Glomerular endothelial cell (primary cell): ENCODE measurements at places on chromosomes 5 and 9.
A peak's percentile ranks its signal among the peaks of the same experiment; 100 is the strongest.

GRCh38 chr5:146877178-146877681 is 1.3 kb downstream of the PPP2R2B start:
- no peak for DNase-seq

DNA sequence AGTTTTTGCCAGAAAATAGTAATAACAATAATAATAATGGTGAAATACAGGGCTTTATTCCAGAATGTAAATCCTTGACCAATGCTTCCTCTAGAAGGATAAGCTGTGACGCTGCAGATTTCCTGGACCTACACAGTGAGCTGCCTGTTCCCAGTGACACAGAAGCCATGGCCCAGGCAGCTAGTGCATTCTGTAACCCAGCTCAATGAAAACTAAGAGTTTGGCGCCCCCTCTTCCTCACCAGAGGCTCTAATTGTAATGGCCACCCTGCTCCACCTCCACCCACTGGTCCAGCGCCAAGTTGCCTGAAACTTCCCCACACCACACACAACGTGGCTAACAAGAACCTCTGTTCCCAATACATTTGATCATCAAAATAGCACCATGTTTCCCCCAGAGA is 248.1 kb downstream of the CETN3 start:
- peak; percentile 27 for DNase-seq

GRCh38 chr5:66582499-66583165 is 13.6 kb upstream of the MAST4 start:
- DNase-seq = no peak

DNA sequence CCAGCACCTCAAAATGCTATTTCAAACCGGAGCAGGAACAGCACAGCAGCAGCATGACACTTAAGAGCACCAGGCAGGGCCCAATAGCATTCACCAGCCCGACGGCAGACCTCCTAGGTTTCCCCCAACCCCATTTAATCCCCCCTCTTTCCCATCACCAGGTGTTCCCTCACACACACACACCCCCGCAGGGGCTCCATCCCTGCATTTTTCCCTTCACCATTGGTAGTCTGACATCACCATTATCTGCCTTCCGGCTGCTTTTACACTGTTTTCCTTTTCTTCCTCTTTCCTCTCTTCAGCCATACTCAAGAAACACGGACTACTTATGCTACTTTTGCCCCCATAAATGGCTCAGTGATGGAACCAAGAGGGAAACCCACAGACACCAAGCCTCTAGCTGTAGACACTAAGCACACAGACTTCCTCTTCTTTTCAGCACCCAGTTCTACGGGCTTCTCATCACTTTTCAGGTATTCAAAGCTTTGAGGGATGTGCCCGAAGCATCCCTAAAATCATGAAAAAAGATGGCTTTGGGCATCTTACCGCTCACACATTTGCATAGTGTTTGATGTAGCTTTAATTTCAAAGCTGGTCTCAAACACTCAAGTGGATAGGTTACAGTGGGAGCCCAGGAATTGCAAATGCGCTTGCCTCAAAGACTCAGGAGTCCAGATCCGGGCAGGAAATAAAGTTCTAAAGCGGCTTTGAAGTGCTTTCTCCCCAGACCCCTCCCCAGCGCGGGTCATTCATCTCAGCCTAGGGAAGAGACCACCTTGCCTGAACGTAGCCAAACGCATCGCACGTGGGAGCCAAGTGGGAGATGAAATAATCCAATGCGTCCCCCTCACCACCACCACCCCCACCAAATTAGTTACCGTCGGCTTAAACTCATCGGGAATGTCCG is 141.5 kb downstream of the TSSK1B start:
- no peak for DNase-seq

DNA sequence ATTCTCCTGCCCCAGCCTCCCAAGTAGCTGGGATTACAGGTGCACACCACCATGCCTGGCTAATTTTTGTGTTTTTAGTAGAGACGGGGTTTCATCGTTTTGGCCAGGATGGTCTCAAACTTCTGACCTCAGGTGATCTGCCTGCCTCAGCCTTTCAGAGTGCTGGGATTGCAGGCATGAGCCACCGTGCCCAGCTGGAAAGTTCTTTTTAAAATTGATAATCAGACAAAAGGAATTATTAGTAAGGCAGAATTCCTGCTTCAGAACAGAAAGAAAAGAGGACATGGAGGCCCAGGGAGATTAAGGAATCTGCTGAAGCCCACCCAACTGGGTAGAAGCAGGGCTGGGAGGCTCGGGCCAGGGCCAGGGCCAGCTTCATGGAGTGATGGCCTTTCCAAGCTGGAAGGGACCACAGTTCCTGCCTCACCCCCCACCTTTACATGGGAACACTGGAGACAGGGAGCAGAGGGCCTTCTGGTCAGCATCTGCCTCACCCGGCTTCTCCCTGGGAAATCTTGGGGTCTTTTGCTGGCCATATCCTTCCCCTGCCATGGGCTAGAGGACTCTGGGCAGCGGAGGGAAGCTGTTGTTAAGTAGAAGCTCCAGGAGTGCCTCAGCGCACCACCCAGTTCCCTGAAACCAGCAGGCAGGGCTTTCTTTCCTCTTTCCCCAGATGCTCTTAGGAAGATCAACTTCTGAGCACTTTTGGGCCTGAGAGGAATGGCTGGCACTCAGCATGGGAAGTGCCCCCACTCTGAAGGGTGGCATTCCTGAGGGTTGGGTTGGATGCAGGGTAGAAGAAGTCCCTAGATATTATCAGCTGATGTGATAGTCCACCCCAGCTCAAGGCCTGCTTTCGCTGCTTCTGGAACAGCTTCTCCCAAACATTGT is 70.1 kb downstream of the RGS3 start:
- no peak for DNase-seq

- no peak for DNase-seq
Observed at GRCh38 chr5:84381502-84382362, 2.9 kb downstream of the EDIL3 start.

DNA sequence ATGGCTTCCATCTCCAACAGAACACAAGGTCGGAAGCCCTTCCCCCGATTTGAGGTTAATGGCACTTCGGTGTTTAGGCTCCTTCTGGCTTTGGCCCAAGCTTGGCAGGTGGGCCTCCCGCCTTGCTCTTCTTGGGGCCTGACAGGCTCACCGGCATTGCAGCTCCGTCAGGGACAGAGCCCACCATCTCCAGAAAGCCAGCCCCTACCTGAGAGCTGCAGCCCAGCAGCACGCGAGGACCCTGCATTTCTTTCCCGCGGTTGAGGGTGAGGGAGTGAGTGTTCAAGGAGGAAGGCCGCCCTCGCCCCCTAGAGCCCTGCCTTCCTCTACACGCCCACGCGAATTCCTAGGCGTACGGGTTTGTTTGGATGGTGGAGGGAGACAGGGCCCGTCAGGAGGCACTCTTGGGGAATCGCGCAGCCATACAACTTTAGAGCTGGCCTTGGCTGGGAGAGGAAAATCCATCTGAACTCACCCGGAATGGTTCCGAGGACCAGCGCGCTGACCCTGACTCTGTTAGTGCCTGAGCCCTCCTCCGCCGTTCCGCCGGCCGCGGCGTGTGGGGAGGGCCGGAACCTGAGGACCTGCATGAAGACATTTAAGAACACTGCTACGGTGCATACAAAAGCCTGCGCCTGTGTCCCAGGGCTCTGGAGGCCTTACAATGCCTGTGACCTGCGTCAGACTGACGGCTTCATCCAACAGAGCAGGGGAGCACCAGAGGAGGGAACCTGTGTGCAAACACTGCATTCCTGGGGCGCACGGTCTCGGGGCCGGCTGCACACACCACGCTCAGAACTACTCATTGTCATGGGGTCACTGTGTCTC is 73.8 kb downstream of the MRPL36 start:
- DNase-seq = no peak

GRCh38 chr5:135194573-135195269 is 160.7 kb upstream of the PITX1 start:
- DNase-seq = no peak

GRCh38 chr5:75356719-75357118 is 19.7 kb downstream of the HMGCR start:
- DNase-seq = no peak

DNA sequence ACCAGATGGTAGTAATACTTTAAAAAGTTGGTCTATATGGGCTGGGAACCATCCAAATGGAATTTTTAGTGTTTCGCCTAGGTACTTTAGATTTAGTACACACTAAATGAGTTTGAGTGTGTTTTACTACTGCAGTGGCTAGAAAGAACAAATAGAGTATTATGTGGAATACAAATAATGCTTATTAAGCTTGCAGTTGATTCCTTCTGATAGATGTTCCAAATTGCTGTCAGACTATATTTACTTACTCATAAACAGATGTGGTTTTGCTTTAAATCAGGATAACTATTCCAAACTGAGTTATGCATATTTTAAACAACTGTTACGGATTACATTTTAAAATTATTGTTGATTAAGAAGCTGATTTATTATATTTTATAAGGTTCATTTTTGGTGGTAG is 103.3 kb downstream of the ZSWIM6 start:
- DNase-seq = no peak

DNA sequence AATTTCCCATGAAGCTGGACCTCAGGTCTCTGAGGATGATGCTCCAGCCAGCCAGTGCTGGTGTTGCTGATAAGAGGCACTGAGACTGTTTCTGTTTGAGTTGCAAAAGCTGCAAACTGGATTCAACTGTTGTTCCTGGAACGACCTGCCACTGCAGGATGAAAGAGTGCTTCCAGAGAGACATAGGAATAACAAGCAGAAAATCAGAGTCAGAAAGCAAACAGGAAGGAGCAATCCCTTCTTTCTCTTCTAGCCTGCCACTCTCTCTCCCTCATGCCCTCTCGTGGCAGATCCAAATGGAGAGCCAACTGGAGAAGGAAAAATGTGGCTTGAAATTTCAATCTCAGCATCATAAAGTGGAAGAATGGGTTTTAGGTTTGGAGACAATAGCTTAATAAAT is 110.4 kb downstream of the STARD4 start:
- DNase-seq = no peak

DNA sequence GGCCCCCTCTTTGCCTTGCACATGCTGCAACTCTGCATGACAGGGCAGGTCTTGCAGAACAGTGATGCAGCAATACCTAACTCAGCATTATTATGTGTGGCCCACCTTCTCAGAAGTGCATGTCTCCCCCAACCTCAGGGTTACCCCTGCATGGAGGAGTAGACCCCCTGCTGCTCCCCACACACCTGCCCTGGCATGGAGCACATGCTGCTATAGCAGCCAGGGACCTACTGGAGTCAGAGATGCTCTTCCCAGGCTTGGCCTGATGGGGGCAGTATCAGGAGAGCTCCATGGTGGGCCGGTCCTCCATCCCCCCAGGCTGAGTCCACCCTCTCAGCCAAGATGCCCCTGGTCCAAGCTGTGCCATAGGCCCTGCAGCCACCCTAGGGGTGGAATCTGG is 13.2 kb upstream of the BOD1 start:
- no peak for DNase-seq

GRCh38 chr9:16720386-16720785 is 150.1 kb downstream of the BNC2 start:
- no peak for DNase-seq

DNA sequence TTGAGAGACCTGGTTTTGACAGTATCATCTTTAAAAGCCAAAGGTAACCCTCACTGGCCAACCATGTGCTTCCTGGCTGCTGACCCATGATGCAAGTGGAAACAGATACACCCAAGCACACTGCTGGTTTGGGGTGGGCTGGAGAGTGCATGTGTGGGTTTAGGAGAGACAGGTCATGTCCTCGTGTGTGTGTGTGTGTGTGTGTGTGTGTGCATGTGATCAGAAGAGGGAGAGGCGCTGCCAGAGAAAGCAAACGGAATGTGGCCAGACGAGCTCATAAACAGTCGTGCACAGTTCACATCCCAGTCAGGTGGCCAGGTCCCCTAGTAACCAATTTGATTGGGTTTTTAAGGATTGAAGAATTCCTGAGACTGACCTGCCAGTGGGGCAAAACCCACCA is 112.8 kb upstream of the ICE1 start:
- DNase-seq = no peak
